ENCODE measurements at places on chromosomes 7 and 10. TPM values are rescaled to one million over a fixed set of nuclear protein-coding genes. Genes with fewer than 3 reads are reported as not detected.

ELN gene
- 98.5 TPM for polyA plus RNA-seq

MALRD1 gene
- polyA plus RNA-seq = 0.22 TPM

ZC3HAV1L gene
- 21.1 TPM for polyA plus RNA-seq

CDK1 gene
- 42.6 TPM for polyA plus RNA-seq

YWHAG gene
- polyA plus RNA-seq = 214 TPM

ASAH2 gene
- 1.8 TPM for polyA plus RNA-seq
